ENCODE measurements at places on chromosomes 7 and 10. TPM values are rescaled to one million over a fixed set of nuclear protein-coding genes. Genes with fewer than 3 reads are reported as not detected.

Gene SLC26A3
- not detected for total RNA-seq

Gene NEUROG3
- not detected for total RNA-seq

DNA sequence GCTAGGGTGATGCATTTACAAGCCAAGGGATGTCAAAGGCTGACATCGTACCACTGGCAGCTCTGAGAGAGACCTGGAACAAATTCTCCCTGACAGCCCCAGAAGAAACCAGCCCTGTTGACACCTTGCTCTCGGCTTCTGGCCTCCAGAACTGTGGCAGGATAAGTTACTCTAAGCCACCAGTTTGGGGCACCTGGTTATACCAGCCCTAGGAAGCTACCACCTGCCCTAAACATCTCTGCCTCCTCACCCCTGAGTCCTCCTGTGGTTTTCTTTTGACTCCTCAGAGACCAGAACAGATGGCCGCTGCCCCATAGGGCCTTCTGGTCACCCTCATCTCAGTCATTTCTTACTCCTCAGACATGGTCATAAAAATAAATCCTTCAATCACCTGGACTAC is 107.4 kb downstream of the CPXM2 start:
- no peak for DNase-seq
- no peaks in the 10 kb centered on the region for H3K27me3 ChIP-seq
- H3K4me3 ChIP-seq = no peak overlapping the region
- no peaks in the 10 kb centered on the region for H3K36me3 ChIP-seq

Gene CH25H
- total RNA-seq = not detected

DNA sequence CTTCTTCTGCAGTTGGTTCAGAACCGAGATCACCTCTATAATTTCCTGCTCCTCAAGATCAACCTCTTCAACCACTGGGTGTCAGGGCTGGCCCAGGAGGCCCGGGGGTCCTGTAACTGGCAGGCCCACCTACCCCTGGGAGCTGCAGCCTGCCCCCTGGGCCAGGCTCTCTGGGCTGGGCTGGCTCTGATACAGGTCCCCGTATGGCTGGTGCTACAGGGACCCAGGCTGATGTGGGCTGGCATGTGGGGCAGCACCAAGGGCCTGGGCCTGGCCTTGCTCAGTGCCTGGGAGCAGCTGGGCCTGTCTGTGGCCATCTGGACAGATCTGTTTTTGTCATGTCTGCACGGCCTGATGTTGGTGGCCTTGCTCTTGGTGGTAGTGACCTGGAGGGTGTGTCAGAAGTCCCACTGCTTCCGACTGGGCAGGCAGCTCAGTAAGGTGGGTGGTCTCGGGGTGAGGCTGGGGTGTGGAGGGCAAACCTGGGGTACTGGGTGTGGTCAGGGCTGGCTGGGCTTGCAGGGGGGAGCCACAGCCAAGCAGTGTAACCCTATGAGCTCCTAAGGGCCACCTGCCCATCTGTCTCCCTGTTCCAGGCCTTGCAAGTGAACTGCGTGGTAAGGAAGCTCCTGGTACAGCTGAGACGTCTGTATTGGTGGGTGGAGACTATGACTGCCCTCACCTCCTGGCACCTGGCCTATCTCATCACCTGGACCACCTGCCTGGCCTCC is 4.2 kb downstream of the TMEM270 start:
- no peak for DNase-seq
- no peaks in the 10 kb centered on the region for H3K4me1 ChIP-seq
- no peaks in the 10 kb centered on the region for H3K36me3 ChIP-seq
- no peak overlapping the region for H3K4me3 ChIP-seq
- no peaks in the 10 kb centered on the region for H3K27me3 ChIP-seq
- no peak overlapping the region for H3K27ac ChIP-seq
